DMS53 (cell line): ENCODE measurements at places on chromosomes 2 and 18.

- no peak for DNase-seq
These were observed 178.6 kb downstream of the SEPTIN10 start for GRCh38 chr2:109435066-109435690.

DNA sequence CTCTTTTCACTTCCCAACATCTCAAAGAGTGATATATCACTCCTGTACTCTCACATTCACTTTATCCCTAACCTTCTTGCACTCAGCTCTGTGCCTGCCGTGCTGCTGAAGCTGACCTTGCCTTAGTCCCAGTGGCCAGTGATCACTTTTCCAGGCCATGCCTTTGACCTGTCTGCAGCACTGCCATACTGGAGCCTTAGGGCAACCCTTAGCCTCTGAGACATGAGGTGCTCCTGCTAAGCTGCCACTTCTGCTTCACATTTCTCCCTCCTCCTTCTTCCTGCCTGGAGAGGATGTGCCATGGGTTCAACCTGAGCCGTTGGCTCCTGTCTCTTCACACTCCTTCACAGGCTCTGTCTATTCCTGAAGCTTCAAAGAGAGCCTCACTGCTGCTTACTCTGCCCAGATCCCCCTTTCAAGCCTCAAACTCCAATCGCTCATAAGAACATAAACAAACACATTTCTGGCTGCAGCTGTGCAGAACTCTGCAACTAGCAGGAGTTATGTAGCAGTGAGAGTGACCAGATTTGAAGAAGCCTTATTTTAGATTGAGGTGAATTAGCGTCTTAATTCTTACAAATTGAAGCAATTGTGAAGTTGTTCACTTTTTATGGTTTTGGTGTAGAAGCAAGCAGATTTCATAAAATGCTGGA is 716.2 kb upstream of the FANCL start:
- peak; percentile 18 for DNase-seq

DNA sequence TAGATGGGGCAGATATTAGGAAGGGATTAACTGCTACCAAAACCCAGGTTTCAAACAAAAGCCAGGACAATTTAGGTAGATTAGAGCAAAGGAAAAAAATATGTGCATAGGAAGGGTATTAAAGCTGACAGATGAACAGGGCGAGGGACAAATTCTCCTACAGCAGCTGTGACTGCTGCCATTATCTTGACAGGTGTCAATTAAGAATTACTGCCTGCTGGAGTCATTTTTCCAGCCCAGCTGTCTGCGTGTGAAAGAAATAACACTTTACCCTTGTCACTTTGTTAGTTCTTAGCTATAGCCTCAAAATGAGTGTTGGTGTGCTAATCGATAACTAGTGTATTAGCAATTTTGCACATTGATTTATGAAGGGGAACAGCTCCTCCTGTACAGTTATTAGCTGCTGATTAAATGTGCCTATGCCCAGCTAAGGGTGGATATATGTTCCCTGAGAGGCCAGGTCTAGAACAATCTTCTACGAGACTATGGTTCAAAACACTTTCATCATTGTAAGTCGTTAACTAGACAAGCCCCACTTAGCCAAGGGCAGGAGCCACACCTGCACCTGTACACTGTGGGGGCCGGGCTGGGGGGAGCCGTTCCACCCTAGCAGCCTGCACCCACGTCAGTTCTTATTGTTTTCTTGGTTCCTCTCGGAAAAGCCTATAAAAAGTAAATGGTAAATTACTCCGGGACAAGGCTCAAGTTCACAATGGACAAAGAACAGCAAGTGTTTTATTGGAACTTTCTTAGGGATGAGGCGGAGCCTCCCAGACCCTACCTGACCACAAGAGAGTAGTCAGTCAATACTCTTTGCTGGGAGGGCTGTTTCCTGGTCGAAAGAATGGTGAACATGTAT is 7.7 kb downstream of the TSHZ1 start:
- DNase-seq: no peak

DNA sequence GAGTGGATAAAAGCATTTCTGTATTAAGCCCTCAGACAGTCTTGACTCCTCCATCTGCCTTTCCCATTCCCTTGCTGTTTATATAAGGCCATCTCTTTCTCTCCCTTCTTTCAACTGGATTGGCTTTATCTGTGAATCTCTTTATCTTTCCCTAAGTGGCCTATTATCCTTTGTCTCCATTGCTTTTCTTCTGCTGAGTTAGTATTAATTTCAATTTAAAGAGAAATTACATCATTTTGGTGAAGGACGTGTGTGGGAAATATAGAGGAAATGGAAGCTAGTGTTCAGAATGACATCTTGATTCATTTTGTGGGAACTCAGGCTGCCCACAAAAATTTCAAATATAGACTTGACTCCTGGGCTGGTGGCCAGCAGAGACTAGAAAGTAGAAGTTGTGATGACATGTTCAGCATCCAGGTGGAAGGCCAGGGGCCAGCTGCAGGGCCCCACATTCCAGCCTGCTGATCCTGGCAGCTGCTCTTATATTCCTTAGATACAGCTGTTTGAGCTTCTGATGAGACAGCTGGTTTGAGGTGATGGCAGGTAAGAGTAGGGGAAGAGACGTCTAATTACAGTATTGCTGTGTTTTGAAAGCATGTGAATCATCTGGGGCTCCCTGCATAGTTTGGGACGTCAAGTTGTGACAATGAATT is 52.3 kb downstream of the DIS3L2 start:
- no peak for DNase-seq

DNA sequence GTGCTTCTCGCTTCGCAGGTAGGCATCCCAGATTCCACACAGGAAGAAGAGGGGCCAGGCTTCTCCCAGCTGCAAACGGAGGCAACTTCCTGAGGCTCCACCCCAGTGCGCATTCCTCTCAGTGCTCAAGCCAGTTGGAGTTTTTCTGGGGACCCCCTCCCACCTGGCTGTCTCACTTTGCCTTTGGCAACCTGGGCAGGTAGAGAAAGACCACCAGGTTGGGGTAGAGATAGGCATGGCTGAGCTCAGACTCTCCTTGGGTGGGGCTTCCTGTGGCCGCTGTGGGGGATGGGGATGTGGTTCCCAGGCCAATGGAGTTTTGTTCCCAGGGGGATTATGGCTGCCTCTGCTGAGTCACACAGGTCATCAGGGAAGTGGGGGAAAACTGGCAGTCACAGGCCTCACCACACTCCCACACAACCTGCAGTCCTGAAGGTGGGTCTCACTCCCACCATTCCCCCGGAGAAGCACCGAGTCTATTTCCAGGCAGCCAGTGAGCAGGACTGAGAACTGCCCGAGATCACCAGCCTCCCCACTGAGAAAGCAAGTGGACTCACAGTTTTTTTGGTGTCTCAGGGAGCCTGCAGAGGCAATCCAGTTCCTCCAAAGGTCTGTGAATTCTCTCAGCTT is 38.1 kb downstream of the SLC39A10 start:
- DNase-seq: no peak

DNA sequence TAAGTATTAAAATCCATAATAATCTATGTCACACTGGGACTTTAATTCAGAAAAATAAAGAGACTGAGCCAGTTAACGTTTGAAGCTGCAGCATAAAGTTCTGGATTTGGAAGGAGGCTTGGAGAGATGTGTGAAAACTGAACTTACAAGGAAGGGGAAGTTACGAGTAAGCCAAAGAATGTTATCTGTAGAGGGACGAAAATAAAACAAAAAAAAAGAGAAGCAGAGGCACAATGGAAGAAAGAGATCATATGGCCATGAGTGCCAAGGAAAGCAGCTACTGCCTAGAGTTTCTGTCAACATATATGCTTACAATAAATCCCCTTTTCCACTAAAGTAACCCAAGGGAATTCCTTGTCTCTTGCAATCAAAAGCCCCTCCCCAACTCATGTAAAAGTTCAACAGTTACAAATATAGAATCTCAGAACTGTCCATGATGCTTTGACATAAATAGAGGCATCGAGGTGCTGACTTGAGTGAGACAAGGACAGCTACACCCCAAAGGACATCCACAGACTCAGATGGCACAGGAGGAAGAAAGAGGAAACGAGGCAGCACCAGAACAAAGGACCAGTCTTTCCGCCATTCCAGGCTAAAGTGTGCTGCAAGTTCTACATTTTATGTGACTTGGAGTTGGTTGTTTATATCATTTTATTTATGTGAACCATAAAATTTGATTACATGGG is 16.1 kb upstream of the ARL5A start:
- DNase-seq: no peak

GRCh38 chr2:54107903-54108615 is 7.4 kb upstream of the ACYP2 start:
- DNase-seq: no peak

DNA sequence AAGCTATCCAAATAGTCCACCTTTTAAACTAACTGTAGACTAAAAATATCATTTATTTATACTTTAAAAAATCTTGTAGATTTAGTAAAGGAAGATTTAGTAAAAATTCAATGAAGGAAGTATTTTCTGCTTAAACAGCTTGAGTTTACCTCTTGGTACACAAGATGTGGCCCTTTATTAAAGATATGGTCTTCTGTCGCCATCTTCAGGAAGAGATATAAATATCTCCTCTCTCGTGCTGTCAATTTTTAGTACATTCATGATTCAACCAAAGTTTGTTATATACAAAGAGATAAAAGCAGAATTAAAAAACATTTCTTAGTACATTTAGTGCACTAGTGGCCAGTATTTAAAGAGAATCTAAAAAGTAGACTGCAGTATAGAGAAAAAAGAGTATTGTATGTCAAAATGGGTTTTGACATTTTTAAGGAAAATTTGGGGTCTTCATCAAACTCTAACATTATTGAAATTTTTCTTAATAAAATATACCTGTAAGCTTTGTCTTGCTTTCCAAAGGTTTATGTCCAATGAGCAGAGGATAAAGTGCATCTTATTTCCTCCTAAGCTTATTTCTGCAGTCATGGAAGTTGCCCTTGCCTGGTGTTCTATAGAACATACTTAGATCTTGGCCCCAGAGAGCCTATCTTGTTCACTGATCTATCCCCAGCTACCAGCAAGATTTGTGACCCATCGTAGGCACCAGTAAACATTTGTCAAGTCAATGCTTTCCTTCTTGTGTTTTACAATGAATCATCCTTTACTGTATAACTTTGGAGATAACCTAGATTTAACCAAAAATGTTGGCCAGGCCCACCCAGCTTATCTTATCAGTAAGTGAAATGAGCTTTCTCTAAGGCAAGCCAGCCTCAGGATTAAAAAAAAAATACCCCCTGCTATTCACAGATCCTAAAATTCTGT is 18.5 kb upstream of the EML6 start:
- peak; percentile 84 for DNase-seq

DNA sequence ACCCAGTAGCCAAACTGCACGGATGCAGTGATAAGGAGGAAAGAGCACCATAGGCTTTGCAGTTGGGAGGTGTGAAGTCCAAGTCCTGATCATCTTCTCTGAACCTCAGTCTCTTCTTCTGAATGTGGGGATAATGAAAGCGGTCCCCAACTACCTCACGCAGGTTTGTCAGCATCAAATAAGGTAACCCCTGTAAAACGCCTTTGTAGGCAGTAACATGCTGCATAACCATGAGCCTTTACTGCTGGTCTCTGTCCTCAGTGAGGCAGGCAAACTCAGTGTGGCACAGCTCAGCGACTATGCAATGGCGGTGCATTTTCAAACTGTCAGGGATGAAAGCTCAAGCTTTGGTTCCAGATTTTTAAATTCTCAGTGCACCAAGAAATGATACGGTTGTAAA is 46.1 kb downstream of the DNMT3A start:
- DNase-seq: no peak

DNA sequence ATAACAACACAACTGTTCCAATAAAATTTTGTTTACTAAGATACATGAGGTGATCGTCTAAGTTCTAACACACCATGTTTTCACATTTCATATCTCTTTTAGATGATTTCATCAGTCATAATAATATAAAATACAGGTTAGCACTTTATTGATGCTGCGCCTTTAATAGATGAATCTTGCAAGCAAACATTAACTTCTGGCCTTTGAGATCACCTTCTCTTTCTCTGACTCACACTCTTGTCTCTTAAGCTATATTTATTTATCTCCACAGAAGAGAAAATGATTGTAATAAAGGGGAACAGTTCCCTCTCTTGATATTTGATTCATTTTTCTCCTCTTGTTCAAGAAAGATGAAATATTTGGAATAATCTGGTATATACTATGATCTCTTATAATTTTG is 603.3 kb upstream of the POU3F3 start:
- no peak for DNase-seq
